Activated naive CD4-positive, alpha-beta T cell treated with anti-CD3 and anti-CD28 coated beads for 36 hours (primary cell): ENCODE measurements at places on chromosomes 4 and X.
A peak's percentile ranks its signal among the peaks of the same experiment; 100 is the strongest.

GRCh38 chr4:107734120-107734519, 14.1 kb upstream of the PAPSS1 start:
- DNase-seq: peak; percentile 16

DNA sequence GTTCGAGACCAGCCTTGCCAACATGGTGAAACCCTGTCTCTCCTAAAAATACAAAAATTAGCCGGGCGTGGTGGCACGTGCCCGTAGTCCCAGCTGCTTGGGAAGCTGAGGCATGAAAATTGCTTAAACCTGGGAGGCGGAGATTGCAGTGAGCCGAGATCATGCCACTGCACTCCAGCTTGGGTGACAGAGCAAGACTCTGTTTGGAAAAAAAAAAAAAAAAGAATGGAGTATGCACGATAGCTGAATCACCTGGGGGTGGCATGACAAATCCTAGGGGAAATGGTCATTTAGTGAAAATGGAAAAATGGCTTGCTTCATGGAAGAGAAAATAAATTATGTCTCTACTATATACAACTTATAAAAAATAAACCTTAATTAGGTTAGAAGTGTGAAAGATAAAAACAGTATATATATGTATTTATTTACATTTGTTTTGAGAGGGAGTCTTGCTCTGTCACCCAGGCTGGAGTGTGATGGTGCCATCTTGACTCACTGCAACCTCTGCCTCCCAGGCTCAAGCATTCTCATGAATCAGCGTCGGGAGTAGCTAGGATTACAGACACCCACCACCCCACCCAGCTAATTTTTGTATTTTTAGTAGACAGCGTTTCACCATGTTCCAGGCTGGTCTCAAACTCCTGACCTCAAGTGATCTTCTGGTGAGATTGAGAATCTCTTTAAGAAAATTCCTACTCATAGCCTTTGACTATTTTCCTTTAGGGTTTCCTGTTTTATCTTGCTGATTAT, 19.3 kb upstream of the ING2 start:
- DNase-seq: no peak

DNA sequence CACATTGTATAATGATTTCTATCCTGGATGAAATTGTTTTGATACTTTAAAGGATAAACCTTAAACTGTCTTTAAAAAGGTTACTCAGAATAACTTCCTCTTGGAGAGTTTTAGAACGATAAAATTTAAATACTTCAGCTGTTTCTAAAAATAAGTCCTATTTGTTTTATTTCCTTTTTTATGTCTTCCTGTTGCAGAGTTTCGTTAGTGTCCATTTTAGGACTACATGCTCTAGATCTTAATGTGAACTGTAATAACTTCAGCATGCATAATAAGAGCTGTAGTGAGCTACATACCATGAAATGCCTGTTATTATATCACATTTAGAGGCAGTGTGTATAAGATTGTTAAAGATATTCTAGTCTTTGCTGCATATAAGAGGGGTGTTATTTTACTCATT, 14.6 kb downstream of the ATP10D start:
- DNase-seq: no peak

- DNase-seq: no peak
These were observed 12.8 kb upstream of the TMEM131L start for GRCh38 chr4:153453402-153453801.

DNA sequence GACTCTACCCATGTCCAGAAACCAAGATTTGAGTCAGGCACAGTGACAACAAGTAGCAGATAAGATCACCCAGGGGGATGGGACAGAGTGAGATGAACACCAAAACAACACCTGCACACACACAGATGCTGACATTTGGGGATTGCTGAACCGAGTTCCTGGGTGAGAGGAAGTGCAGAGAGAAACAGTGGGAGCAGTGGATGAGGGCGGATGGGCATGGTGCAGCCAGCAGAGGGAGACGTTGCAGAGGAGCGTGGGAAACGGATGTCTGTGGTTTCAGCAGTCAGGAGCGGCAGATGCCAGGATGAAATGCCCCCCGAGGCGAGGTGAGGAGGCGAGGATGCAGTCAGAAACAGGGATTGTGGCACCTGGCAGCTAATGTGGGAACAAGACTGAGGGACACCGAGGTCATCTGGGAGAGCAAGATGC, 78.6 kb upstream of the STS start:
- DNase-seq: peak; percentile 57

- DNase-seq: no peak
These were observed 195.7 kb upstream of the GK2 start for GRCh38 chr4:79603681-79604080.

DNA sequence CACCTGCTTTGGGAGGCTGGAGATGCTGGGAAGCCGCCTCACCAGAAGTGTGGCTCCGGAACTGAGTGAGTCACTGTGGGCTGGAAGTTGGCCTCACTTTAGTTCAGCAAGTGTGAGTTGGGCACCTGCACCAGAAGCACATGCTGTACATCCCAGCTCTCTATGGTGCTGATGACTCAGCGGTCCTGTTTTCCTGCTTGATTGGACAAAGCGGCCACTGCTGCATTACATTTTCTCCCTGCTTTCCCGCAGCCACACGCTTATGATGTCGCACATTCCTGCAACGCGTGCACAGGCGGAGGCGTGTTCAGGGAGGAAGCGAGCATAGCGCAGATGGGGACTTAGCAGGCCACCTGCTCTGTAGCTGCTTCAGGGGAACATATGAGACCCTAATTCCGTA, 26.7 kb upstream of the CLDN34 start:
- peak; percentile 7 for DNase-seq

- DNase-seq: no peak
These were observed 7.1 kb downstream of the CPZ start for GRCh38 chr4:8599657-8600056.
